SJCRH30 (cell line): ENCODE measurements at places on chromosomes 4 and X. TPM values are rescaled to one million over a fixed set of nuclear protein-coding genes. Genes with fewer than 3 reads are reported as not detected.

DNA sequence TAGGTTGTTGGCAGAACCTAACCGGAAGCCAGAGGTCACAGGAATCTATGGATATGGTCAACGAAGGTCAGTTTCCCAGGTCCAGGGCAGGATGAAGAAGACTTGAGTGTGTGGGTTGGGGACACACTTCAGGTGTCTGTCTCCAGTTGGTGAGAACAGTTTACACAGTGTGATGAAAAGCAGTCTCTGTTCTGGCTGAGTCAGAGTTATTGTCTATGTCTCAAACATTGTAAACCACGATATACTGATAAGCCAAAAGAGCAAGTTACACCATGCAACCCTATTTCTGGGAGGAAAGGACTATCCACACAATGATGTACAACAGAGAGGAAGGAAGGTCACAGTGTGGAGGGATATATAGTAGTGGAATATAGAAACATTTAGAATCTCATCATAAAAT, 187.1 kb upstream of the C1QTNF7 start:
- no peak for DNase-seq

DNA sequence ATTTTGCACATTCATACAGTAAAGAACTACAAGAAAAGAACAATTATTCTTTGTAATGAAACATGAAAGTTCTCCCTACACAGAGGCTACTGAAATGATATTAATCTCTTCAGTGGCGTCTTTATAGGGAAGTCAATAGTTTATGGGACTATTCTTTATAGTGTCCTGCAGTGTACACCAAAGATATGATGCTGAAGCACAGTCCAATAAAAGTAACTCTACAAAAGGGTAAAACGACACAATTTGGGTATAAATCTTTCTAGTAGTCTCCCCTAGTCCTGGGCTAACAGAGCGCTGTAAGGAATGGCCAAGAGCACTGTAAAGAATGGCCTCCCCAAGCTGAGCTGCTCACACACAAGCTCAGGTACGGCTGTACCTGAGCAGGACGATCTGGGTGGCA, 101.1 kb upstream of the FUNDC1 start:
- DNase-seq: no peak

GRCh38 chrX:20412871-20413486, 146.3 kb upstream of the RPS6KA3 start:
- no peak for DNase-seq

- DNase-seq: no peak
Observed at GRCh38 chrX:72367516-72367915, 61.8 kb upstream of the CITED1 start.

DNA sequence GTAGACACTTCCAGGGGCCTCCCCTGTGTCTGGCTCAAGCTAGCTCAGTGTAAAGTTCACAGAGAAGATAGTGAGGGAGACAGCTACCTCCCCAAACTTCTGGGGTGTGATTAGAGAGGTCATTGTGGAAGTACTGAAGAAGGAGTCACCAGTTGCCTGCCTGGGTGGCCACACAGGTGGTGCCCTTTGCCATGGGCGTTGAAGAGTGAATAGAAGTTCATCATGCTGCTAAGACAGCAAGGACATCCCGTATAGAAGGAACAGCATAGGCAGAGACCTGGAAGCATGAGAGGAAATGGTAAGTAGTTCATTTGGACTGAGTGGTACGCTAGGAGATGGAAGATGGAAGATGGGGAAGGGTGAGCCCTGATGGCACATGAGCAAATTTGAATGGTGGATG, 110.1 kb downstream of the PJA1 start:
- no peak for DNase-seq

IQSEC2 gene
- 1.8 and 2.2 TPM in 2 replicates for total RNA-seq

DNA sequence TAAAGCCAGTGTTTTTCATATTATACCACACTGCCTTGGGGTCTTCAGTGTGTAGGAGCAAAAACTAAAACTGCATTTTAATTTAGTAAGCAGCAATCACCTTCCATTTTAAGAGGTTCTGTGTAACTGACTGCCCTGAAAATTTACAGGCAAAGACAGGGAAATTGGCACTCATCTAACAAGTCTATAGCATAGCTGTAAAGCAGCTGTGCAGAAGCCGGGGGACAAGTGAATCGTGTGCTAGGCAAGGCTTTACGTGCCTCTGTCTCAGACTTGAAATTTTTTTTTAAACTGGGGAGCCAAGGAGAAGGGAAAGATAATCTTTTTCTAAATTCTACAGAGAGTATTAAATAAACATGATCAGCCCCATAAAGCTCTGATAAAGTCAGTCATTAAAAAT, 39.7 kb downstream of the TSPAN5 start:
- no peak for DNase-seq

- DNase-seq: no peak
Observed at GRCh38 chr4:79842162-79842561, 230.9 kb downstream of the ANTXR2 start.
